ENCODE measurements at places on chromosomes 1 and 21.
A peak's percentile ranks its signal among the peaks of the same experiment; 100 is the strongest.

GRCh38 chr1:218570456-218570855 is 225.3 kb downstream of the TGFB2 start:
- no peak for DNase-seq

DNA sequence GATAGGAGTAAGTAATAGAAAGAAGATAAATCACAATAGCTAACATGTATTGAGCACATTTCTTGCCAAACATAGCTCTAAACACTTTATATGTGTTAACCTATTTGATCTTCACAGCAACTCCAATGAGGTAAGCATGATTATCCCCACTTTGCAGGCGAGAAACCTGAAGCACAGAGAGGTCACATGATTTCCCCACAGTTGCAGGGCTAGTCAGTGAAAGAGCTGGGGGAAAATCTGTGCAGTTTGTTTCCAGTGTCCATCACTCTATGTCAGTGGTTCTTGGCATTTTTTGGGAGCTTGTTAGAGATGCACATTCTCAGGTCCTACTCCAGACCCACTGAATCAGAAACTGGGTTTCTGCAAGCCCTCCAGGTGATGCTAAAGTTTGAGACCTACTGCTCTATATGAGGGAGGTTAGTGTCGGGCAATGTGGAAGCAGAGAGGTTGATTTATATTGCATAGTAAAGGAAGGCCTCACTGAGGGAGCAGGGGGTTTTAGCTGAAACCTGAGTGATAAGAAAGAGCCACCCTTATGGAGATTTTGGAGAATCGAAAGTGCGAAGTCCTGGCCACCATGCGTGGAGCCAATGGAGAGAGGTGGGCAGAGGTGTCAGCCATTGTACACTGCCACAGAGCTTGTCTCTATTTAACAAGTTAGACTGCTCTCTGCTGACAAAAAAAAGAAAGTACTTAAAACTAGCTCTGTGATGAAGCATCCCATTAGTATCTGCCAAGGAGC is 20.9 kb downstream of the MCOLN3 start:
- no peak for DNase-seq

GRCh38 chr1:223319398-223319797 is 44.6 kb downstream of the SUSD4 start:
- DNase-seq = no peak

- no peak for DNase-seq
Measured at GRCh38 chr1:62685431-62685859, 2.7 kb downstream of the DOCK7 start.

GRCh38 chr21:37266515-37267221 is 466 bp downstream of the VPS26C start:
- DNase-seq = no peak

DNA sequence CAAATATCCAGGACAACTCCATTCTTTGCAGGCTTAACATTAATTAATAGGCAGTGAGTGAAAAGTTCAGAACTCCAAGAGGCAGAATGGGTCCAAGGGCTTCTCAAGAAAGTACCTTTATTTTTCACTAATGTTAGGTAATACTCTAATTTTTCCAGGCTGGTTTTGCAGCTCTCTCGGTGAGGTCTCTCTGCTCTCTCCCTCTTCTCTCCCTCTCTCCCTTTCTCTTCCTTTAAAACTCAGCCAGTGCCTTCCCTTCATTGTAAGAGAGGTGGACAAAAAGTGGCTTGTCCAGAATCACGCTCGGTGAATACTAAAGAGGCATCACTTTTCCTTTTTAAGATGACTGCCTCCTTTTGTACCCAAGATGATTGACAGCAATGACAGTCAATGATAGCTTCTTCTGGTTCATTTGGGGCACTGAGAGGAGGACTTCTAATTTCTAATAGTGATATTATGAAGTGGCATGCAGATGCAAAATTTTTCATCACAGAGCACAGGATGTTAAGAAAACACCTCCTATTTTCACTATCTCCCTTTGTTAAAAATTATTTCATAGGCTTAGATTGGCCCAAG is 1.3 kb upstream of the CHI3L1 start:
- DNase-seq = no peak

GRCh38 chr1:233796146-233796783 is 108.2 kb upstream of the SLC35F3 start:
- DNase-seq = no peak

DNA sequence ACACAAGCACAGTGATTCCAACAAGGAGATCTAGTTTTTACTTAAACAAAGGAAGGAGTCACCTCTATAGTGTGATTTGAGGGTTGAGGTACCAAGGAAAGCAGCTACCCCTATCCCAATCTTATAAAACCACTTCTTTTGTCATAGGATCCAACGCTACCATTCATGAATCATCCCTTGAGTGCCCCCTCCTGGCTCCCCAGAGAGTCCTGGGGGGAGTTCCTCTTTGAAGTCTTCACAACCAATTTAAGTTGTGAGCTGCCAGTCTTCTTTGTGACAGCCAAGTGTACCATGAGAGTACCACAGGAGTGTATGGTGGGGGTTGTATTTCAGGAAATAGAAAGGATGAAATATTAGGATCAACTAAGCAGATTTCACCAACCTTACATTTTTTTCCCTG is 39.1 kb upstream of the NHLH2 start:
- no peak for DNase-seq

GRCh38 chr1:151829352-151830046 is 2.1 kb downstream of the RORC start:
- no peak for DNase-seq

DNA sequence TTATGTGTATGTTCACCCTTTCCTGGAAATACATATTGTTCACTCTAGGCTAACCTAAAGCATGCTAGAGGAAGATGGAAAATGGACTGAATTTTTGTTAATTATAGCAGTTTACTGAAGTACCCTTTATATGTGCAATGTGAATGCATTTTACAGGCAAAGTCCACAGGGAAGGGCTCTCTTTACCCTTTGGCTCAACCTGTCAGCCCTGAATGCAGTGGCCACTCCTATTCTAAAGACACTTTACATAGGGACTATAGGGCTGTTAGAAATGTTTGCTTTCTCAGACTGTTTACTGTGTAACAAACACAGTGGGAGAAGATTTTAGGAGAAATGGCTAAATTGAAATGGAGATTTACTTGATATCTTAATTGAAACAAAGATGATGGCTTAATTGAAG is 78.5 kb downstream of the BRINP2 start:
- no peak for DNase-seq

DNA sequence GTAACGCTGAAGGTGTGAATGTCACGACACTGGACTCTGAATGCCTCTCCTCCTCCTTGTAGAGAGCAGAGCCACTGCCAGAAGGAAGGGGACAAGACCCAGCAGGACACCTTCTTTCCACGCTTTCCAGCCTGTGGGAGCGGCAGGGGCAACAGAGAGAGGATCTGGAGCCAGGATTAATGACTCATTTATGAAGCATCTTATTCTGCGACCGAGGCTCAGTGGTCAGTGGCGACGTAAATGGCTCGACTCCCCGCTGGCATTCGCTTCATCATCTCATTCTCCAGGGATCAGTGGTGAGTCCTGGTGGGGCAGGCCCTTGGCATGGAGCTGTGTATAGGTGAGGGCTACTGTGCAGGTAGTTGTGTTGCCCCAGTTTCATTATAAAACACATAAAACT is 4.6 kb downstream of the SLC37A1 start:
- DNase-seq = no peak

DNA sequence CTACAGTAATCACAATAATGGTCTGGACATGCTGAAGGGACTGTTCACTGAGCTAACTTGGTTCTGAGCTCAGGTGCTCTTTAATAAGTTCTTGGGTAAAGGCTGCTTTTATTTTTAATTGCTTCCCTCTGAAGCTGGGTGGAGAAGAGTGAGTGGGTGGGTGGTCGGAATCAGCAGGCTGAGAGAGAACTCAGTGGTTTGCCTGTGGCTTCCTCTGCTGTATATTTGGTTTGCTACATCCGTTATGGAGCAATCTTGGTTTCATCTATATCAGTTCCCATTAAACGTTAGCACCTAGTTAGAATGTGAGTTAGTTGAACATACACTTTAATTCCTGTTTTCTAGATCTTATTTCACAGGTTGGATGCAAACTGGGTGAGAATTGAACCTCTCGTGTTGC is 23.3 kb downstream of the CNIH4 start:
- DNase-seq = no peak

DNA sequence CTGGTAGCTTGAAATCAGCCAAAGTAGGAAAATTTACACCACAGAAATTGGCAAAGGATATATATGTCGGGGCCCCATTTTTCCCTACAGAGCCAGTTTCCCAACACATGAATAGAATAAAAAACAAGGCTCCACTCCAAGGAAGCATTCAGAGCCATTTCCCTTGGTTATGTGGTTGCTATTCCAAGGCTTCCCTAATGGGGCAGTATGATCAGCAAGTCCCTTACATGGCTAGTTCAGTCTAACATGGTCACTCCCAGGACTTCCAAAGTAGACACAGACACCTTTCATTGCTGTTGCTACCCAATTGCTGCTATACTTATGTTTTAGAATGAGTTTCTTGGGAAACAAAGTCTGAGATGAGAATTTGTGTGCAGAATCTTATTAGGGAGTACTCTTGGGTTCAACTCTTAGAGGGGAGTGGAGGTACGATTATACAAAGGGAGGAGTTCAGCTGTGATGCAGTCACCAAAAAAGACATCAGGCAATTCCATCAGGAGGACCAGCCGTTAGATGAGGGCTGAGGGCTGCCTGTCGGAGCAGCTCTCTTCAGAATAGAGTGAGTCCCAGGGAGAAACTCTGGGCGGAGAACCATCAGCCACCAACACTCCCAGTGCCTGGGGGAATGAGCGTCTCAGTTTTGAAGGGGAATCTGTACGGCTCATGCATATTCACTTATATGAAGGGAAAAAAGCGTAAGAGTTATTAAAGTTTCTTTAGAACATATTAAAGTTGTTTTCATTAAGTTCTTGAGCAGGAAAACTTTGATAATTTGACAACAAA is 92.9 kb downstream of the C21orf91 start:
- DNase-seq = no peak

DNA sequence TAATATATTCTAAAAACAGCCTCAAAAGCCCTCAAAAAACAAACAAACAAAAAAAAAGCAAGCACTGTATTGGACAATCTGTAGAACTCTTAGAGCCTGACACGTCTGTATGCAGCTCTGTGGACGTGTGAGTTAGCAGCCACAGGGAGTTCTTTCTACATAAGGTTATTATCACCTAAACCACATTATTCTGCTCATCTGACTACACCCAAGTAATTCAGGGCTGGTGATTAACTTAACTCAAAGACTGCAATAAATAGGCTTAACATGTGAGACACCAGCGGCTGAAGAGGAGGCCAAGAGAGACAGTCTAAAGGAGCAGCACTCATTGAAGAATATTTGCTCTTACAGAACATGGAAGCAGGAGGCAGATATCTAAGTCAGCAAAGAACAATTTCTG is 316.0 kb downstream of the VAV3 start:
- DNase-seq = no peak

DNA sequence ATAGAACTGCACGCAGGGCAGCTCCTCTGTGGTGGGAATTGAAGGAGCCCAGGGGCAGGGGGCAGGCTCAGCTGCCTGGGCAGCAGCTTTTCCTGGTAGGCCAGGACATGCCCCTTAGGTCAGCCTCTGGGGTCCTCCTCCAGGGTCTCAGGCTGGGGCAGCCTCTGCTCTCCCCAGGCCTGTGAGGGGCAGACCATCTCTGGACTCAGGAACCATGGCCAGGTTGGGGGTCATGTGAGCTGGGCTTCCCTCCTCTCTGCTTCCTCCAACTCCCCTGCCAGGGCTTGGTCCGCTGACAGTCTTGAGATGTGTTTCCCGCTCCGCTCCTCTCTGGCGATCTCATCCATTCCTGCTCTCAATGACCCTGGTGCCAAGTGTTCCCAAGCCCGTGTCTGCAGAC is 5.7 kb downstream of the C1orf210 start:
- DNase-seq = no peak

GRCh38 chr1:34057347-34058130 is 107.5 kb downstream of the CSMD2 start:
- DNase-seq = no peak

DNA sequence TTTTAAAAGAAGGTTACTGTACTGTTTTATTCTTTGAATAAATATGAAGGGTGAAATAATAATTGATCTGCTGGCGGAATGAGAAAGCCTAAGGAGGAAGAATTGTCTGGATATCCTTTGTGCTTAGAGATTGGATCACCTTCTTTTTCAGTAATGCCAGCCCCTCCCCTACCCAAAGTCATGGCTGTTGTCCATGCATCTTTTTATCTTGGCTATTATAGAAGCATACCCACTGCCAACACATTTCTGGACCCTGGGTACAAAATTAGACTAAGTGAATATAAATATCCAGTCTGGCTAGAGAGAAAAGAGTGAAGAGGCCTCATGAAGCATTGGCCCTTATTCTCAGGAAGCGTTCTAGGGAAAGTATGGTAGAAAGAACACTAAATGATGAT is 28.1 kb downstream of the AK4 start:
- no peak for DNase-seq

GRCh38 chr1:114111731-114112641 is 41.7 kb downstream of the SYT6 start:
- DNase-seq = no peak

GRCh38 chr1:24391882-24392603 is 21.5 kb downstream of the STPG1 start:
- no peak for DNase-seq

DNA sequence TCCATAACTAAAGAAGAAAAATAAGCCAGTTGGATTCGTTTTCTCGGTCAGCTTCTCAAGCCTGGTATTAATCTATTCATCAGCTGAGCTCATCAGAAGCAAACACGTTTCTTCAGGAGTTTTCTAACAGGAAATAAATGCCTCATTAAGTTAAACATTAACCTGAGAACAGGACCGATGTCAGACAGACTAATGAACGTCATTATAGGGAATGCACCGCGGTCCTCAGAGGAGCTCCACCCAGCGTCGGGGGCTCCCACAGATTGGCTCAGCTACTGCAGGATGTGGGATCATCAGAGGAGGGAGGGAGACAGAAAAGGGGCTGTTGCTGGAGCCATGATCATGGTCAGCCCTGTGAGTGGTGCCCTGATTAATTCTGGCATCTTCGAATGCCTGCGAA is 615.4 kb downstream of the PTPRU start:
- DNase-seq = no peak

DNA sequence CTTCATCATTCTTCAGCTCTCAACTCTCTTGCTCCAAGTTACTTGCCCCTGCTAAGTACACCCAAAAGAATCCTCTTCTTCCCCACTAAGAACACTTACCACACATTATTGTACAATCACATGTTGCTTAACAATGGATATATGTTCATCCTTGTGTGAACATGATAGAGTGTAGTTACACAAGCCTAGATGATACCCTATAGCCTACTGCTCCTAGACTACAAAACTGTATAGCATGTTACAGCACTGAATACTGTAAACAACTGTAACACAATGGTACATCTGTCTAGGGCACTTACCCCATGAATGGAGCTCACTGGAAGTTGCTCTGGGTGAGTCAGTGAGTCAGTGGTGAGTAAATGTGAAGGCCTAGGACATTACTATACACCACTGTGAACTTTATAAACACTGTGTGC is 77.4 kb downstream of the RERE start:
- peak; percentile 32 for DNase-seq

GRCh38 chr1:52904927-52905698 is 16.4 kb downstream of the ECHDC2 start:
- no peak for DNase-seq

GRCh38 chr1:241918879-241919278 is 38.7 kb upstream of the BECN2 start:
- peak; percentile 40 for DNase-seq

GRCh38 chr1:38041936-38042834 is 4.4 kb downstream of the POU3F1 start:
- no peak for DNase-seq
